ENCODE measurements at places on chromosomes 11 and 22.

DNA sequence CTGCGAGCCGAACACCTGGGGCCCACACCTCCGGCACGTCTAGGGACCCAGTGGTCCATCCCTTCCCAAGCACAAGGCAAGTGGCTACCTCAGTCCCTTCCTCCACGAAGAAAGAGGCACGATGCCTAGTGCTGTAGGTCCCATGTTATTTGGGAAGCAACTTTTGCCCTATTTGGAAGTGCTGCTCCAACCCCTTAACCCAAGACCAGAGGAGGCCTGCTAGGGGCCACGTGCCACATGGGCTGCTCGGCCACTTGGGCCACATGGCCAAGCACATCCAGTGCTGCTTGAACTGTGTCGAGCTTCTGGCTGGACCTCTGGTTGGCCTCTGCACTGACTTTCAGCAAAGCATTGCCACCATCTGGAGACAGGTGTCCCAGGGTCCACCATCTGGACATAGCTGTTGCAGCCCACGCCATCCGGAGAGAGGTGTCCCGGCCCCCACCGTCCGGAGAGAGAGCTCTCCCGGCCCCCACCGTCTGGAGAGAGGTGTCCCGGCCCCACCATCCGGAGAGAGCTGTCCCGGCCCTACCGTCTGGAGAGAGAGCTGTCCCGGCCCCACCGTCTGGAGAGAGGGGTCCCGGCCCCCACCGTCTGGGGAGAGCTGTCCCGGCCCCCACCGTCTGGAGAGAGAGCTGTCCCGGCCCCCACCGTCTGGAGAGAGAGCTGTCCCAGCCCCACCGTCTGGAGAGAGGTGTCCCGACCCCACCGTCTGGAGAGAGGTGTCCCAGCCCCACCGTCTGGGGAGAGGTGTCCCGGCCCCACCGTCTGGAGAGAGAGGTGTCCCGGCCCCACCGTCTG is 6.5 kb upstream of the B4GALNT4 start:
- no peak for DNase-seq

- DNase-seq, result no peak
Observed at GRCh38 chr11:109884501-109884900, 208.7 kb upstream of the ZC3H12C start.

GRCh38 chr11:35784699-35785098 is 122.1 kb downstream of the TRIM44 start:
- DNase-seq, result no peak

DNA sequence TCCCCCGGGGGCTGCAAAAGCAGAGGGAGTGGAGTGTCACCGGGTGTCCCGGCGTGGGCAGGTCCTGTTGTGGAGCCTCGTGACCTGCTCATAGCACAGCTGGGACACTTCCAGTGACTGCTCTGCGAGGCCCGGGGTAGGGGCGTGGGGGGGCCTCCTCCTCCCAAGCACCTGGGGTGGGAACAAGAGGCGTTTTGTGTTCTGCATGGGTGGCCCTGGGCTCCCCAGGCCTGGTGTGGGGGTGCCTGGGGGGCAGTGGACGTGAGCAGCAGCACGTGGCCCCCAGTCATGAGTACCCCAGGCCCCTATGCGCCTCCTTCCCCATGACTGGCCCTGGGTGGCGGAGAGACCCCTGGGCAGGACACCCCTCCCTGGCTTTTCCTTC is 104.7 kb downstream of the KCNQ1 start:
- DNase-seq, result no peak
